ENCODE measurements at places on chromosomes 6 and 20. TPM values are rescaled to one million over a fixed set of nuclear protein-coding genes. Genes with fewer than 3 reads are reported as not detected.

Gene BACH2
- 0.90 TPM for polyA plus RNA-seq

DNA sequence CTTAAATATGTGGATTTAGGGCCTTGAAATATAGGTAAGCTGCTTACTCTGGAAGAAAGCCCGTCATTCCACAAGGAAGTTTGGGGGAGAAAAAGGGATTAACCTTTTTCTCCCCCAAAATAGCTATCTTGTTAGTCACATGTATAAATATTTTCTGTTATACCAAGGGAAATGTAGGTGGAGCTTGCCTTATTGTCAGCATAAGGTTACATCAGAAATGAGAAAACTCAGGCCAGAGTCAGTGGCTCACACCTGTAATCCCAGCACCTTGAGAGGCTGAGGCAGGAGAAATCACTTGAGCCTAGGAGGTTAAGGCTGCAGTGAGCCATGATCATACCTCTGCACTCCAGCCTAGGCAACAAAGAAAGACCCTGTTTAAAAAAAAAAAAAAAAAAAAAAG, 129.9 kb downstream of the LRFN2 start:
- DNase-seq: no peak

- no peak for DNase-seq
These were observed 55.5 kb downstream of the TCP11 start for GRCh38 chr6:35085359-35086281.

Gene RSPO3
- 4.4 TPM for polyA plus RNA-seq

DNA sequence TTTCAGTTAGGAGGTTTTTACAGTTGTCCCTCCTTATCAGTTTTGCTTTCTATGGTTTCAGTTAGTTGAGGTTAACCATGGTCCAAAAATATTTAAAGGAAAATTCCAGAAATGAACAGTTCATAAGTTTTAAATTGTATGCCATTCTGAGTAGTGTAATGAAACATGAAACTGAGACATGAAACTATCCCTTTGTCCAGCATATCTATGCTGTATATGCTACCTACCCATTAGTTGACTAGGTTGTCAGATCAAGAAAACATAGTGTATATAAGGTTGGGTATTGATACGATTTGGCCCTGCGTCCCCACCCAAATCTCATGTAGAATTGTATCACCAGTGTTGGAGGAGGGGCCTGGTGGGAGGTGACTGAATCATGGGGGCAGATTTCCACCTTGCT, 39.1 kb downstream of the VGLL2 start:
- no peak for DNase-seq

GRCh38 chr6:56802584-56802983, 152.3 kb upstream of the BEND6 start:
- DNase-seq: no peak

GRCh38 chr6:70150521-70150920, 152.4 kb downstream of the COL9A1 start:
- no peak for DNase-seq

DNA sequence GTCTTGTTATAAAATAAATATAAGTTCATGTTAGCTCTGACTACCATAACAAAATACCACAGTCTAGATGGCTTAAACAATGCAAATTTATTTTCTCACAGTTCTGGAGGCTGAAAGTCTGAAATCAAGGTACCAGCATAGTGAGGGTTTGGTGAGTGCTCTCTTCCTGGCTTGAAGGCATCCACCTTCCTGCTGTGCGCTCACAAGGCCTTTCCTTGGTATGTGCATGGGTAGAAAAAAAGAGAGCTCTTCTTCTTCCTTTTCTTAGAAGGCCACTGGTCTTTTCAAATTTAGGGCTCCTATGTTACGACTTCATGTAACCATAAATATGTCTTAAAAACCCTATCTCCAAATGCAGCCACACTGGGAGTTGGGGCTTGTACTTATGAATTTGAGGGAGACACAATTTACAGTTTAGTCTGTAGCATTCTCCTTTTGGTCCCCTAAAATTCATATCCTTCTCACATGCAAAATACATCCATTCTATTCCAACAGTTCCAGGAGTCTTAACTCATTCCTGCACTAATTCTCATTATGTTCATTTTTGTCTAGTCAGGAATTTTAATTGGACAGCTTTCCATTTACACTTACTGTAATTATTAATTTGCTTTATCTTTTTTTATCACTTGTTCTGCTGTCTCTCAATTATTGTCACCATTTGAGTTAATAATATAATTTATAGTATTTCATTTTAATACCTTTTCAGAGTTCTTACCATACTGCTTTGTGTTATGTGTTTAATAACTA, 381.9 kb upstream of the EPHA7 start:
- DNase-seq: no peak
